GM10248 (cell line): ENCODE measurements at places on chromosomes 1 and 21.
A peak's percentile ranks its signal among the peaks of the same experiment; 100 is the strongest.

- DNase-seq: no peak
Measured at GRCh38 chr1:211237579-211237978, 21.6 kb upstream of the RCOR3 start.

DNA sequence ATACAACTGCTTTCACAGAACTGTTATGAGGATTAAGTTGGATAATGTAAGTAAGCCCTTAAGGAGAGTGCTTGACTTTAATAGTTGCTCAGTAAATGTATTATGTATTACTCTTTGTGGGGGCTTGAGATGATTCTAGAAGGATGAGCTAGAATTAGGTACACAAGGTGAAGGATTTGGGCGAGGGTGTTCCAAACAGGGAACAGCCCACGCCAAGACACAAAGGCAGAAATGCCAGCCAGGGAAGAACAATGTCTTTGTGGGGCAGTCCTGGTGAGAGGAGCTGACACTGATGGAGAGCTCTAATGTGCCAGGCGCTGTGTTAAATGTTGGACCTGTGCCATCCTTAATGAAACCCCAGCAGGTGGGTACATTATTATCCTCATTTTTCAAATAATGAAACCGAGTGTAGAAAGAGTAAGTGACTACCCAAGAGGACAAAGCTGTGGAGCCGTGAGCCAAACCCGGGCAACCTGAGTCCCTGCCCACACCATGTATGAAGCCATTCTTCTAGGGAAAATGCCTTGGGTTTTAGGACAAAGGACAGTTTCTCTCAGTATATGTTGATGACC lies 362.4 kb downstream of the HHAT start:
- DNase-seq: no peak

DNA sequence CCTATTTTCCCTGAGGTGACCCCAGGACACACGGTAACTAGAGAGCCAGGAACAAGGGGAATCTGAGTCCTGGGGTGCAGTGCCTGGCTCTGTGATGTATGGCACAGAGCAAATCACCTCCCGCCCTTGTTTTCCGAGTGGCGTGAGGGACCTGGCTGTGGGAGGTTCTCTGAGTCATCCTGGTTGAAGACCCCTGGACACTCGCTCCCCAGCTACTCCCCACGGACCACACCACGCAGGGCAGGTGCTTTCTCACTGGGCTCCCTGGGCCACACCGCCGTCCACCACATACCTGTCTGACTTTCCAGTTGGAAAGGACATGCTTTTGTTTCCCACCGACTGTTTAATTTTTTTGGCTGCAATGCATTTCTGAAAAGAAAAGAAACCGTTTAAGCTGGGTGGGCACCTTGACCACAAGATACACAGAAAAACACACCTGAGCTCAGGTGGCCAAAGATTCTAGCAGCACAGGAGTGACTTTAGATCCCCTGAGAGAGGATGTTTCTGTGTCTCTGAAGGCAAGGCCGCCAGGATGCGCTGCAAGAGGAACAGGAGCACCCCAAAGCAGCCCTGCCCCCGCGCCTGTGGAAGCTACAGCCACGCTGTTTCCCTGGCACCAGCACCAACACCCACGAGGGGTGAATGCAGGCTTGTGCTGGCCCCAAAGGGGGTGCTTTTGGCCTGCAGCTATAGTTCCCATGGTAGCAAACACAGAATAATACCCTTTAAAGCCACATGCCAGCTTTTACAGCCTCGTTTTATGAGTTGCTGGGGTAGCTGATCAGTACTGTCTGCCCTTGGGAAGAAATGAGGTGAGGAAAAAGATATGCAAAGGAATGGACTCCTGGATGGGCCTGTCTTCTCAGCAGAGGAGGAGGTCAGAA lies 8.1 kb upstream of the SRM start:
- DNase-seq: no peak

GRCh38 chr1:66206563-66207144 lies 327.3 kb upstream of the SGIP1 start:
- no peak for DNase-seq

GRCh38 chr21:40618191-40618973 lies 228.6 kb downstream of the DSCAM start:
- no peak for DNase-seq

- no peak for DNase-seq
Measured at GRCh38 chr1:12436345-12436658, 181.7 kb downstream of the DHRS3 start.

- DNase-seq: no peak
Measured at GRCh38 chr1:214901718-214902117, 180.8 kb upstream of the KCNK2 start.

DNA sequence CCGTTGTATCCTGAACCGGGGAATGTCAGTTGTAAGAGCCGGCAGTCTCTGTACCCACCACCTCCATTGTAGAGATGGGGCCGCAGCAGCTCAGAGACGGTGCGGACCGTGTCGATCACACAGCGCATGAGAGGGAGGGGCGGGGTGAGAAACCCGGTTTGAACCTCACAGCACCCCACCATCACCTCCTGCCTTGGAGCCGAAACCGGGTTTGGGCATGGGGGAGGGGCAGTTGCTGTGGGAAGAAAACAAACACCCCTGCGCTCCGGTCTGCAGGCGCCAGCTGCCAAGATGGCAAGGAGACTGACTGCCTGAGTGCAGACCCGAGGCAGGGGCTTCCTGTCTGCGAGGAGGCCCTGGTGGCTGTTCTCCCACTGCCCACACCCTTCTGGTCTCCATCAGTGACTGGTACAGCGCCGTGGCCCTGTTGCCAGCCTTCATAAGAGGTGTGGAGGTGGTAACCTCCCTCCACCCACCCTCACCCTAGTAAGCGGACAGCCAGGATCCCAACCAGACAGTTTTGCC lies 69.2 kb upstream of the SSBP3 start:
- DNase-seq: no peak

- no peak for DNase-seq
Measured at GRCh38 chr1:22287946-22288520, 145.1 kb upstream of the WNT4 start.

DNA sequence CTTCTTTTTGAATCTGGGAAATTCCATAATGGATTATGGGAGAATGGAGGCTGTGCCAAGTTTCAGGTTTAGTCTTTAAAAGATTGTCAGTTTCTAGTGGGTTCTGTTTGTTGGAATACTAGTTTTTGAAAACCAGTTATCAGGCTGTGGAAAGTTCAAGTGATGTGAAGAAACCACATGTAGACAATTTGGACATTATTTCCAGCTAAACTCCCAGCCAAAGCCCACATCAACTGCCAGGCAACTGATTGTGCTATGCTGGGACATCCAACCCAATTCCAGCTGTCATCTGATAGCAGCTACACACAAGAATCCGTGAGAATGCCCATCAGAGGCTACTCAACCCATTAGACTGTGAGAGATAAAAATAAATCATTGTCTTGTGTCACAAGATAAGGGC lies 546.1 kb upstream of the ADAMTS5 start:
- no peak for DNase-seq

DNA sequence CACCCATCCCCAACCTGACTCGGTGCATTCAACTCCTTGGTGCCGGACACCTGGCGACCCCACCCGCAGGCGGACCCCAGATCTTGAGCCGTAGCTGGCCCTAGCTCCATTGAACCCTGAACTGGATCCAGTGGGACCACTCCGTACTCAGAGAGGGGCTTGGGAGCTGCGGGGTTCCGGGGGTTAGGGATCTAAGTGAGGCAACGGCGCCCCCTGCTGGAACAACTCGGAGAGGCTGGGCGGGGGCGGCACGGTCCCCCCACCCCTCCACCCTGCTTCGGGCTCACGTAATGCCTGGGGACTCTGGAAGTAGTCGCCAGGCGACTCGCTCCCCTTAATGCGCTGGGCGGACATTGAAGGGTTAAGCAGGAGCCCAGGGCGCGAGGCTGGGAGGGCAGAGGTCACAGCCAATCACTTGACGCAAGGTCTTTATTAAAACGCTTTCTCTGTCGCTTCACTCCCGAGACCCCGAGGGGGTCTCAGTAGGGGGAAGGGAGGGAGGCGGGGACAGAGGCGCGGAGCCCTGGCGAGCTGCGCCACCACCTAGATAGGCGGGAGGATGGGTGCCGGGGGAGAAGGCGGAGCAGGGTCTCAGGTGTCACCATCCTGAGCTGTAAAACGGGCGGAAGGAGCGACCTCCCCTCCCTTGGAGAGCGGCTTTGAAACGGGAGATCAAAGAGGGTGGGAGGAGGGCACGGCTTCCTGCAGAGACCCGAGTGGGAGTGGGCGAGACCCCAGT lies 704 bp upstream of the CRABP2 start:
- peak; percentile 88 for DNase-seq

GRCh38 chr1:14949270-14949835 lies 204.2 kb upstream of the TMEM51 start:
- DNase-seq: no peak
